ENCODE measurements at places on chromosomes 1 and 21.

DNA sequence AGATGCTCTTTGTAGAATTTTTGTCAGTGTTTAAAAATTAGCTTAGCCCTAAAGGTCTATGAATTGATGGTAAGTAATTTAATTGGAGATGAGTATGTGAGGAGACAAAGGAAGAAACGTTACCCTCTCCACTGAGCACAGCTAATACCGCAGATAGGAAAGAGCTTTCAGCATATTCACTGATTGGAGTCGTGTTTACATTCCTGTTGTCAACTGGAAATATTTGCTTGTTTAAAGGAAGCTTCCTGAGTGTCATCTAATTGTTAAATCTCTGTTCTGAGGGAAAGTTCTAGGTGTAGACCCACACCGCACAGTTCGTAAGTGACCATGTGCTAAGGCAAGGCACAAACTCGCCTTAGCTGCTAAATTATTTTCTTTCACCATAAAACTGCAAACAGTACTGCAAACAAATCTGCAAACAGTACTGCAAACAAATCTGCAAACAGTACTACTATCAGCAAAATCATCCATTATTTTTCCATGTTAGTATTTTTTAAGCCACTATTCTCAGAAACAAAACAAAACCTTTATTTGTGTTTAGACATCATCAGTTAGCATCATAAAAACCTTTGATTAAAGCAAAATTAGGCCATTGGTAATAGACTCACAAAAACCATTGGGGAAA is 32.6 kb downstream of the TOMM20 start:
- DNase-seq = no peak

DNA sequence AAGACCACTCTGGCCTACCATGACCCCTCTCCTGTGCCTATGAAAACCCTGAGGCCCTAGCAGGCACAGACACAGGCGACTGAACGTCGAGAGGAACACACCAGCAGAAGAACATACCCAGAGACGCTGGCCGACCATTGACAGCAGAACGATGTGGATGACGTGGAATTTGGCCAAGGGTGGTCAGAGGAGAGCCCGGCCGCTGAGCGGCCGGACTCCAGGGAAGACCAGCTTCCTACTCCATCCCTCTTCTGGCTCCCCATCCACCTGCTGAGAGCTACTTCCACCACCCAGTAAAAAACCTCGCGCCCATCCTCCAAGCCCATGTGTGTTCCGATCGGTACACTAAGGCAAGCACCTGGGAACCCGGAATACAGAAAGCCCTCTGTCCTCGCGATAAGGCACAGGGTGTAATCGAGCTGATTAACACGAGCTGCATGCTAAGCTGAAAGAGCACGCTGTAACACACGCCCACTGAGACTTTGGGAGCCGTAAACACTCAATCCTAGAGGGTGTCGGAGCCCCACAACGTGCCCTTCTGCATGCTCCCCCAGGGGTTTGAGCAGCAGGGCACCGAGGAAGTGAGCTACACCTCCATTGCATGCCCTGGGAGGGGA is 150.3 kb downstream of the CENPF start:
- DNase-seq = no peak

DNA sequence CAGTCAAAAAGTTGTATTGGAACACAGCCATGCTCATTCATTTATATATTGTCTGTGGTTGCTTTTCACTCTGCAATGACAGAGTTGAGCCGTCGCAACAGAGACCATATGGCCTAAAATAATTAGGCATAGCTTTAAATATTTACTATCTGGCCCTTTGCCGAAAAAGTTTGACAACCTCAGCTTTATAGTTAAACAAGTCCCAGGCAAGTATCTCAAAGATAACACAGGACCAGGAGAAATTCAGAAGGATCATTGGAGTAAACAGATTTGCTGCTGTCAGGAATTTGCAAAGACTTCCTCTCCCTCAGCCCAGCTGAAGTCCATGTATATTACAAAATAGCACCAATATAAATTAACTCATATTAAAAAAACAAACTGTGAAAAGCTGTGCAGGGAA is 34.4 kb downstream of the NID1 start:
- DNase-seq = no peak

DNA sequence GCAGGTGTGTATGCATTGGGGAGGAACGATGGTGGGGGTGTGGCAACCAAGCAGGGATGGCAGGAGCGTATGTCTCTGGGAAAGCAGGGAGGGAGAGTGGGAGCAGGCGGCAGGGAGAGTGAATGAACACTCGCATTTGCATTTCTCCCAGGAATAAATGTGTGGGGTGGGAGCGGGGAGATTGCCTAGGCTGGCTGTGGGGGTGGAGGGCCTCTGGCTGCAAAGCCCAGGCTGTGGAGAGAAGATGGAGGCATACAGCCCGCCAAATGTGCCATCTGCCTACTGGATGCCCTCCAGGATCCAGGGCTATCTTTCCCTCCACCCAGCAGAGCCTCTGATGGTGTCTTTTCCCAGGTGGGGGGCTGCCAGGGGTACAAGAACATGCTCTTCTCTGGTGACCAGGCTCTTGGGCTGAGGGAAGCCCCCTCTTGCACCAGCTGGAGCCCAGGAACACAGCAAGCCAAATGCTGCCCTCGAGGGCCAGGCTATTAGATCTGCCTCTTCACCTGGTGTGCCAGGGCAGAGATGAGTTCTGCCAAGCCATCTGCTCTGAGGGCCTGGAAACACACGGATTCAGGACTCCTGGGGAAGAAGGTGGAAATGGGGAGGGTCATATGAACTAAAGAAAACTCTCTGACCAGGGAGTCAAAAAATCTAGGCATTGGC is 1.7 kb upstream of the OPTC start:
- no peak for DNase-seq

- DNase-seq = no peak
Observed at GRCh38 chr1:161342821-161343220, 24.9 kb downstream of the CFAP126 start.

DNA sequence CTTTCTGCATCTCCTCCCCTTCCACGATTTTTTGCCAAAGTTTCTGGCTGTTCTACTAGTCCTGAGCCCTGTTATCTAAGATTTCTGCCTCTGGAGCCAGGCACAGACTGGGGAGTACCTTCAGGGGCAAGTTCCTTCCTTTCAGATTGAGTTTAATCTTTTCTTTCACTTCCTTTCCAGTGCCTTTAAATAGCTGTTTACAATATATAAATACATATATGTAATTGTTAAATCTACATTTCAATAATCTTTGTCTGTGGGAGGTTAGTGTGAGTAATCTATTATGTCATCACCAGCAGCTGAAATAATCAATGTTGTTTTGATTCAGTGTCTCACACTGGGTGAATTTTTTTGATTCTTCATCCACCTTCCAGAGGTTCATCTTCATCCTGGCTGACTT is 31.8 kb downstream of the DIPK1A start:
- DNase-seq = no peak

DNA sequence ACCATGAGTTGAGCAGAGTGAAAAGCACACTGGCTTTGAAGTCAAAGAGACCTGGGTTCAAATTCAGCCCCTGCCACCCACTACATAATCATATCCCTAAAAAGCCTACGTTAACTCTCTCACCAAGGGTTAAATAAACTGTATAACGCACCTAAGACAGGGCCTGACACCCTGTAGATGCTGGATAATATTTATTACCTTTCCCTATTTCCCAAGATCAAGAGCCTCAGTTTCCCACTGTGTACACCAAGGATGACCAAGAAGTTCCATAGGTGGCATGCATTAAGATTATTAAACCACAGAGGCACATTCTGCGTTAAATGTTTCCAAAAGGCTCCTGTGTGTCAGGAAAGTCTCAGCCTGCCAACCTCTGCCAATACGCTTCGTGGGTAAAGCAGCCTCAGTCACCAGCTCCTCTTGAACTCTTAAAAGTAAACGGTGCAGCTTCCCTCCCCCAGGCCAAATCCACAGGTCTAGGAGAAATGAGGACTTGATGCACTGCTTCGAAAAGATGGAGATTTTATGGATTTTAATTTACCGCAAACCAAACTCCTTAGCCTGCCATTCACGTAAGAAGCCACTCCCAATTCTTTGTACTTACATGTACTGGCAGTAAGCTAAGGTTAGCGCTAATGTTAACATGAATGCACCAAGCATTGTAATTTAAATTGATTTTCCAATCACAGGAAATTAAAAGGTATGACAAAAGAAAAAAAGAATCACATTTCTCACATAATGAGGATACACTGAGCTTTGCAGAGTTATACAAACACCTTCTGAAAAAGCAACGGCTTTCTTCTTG is 2.6 kb downstream of the USP24 start:
- no peak for DNase-seq

GRCh38 chr1:51418384-51418959 is 88.1 kb upstream of the TTC39A start:
- no peak for DNase-seq

GRCh38 chr1:198079432-198079951 is 77.3 kb upstream of the NEK7 start:
- no peak for DNase-seq

DNA sequence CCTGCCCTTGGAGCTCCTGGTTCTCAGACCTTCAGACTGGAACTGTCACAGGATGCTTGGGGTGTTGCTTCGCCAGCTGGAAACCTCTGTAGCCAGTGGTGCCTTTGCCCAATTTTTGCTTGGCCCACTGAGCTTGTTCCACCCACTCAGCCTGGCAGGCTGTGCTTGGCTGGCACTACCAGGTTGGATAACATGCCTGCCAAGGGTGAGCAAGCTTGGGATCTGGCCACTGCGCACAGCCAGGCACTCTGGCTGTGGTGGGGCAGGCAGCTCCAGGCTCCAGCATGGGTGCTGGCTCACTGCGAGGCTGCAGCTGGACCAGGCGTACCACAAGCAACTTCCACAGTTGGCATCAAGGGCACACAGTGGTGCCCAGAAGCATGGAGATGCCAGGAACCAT is 967.8 kb upstream of the NCAM2 start:
- no peak for DNase-seq

DNA sequence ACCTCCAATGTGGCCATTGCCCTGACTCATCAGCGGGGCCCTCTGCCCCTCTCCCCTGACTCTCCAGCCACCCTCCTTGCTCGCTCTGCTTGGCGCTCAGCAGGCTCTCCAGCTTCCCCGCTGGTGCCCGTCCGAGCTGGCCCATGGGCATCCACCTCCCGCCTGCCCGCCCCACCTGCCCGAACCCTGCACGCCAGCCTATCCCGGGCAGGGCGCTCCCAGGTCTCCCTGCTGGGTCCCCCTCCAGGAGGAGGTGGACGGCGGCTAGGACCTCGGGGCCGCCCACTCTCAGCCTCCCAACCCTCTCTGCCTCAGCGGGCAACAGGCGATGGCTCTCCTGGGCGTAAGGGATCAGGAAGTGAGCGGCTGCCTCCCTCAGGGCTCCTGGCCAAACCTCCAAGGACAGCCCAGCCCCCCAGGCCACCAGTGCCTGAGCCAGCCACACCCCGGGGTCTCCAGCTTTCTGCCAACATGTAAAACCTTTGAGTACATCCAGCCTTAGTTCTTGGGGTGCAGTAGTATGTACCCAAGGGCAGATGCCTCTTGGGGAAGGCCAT is 10.8 kb downstream of the HCN3 start:
- DNase-seq = no peak

GRCh38 chr1:162688521-162688920 is 56.3 kb downstream of the DDR2 start:
- no peak for DNase-seq

DNA sequence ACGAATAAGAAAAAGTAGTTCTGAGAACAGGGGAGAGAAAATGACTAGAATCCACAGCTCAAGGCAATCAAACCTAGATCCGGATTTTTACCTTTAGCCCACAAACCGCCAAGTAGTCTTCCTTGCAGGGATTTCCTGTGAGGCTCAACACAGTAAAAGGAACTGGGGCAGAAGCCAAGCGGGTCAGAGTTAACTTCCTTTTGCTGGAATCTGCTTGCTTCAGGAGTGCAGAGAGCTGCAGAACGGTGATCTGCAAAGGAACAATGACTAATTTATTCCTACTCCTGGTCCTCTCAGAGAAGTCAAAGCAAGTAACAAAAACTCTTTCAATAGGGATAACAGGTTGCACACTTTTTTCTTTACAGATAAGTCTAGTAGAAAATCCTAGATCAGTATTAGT is 53.4 kb downstream of the UBR4 start:
- DNase-seq = no peak

GRCh38 chr1:43329995-43330751 is 7.4 kb upstream of the MPL start:
- peak; percentile 19 for DNase-seq

- no peak for DNase-seq
Observed at GRCh38 chr1:223020770-223021169, 122.3 kb downstream of the TLR5 start.

GRCh38 chr1:54477153-54477561 is 70.9 kb upstream of the ACOT11 start:
- DNase-seq = no peak

DNA sequence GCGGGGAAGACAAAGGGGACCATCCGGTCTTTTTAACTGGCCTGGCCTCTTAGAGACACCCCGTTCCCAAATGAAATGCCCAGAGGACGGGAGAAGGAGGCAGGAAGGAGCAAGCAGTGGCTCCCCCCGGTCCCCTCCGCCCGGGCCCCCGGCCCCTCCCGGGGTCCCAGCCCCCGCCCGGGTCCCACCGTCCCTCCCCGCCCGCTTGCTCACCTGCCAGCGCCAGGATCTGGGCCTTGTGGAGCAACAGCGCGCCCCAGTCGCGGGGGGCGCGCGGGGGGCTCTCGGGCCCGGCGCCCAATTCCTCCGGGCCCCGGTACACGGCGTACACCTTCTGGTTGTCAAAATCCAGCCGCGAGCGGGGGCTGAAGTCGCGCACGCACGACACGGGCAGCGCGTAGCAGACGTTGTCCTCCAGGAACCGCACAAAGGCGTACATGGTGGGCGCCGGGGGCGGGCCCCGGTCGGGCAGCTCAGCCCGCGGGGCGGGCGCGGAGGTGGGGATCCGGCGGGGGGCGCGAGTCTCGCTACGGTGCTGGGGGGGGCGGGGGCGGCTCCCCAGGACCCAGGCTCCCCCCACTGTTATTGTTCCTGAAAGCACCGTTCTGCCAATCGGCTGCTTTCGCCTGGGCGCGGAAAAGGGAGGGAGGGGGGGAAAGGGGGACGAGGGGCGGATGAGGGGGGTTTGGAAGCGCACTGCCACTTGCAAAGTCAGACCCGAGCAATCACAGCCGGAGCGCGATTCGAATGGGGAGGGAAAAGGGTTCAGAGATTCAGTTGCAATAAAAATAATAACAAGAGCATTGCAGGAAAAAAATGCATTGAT is at the start of gene BEND5:
TSS of gene BEND5 (minus strand) at position 499 of the 826 bp plus-strand sequence. CDS start at position 439, 60 bp downstream.
- peak; percentile 12 for DNase-seq

DNA sequence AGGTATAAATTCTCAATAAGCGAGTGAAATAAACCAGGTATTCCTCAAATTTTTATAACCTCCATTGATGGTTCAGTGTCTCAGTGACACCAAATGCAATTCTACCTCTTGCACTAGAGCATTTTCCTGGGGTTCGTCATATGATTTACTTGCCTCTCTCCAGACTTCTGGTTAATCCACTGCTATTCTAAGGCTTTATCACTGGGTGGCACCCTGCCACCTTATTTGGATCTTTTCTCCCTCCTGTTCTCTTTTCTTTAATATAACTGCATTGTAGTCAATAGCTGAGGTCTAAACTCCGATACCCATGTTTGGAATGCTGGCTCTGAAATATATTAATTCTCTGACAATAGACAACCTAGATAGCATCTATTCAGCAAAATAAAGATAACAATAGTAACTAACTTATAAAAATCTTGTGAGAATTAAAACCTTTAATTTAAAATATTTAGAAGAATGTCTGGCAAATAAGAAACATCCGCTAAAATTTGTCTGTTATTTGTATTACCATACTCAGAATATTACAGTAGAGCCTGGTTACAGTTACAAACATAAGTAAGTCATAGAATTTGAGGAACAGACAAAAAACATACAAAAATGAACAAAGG is 436.4 kb downstream of the PLA2G4A start:
- DNase-seq = no peak

Measured in stimulated activated CD8-positive, alpha-beta memory T cell treated with anti-CD3 and anti-CD28 coated beads, Interleukin-7, amount 100 ng/mL, for 4 hours (primary cell).